ENCODE measurements at places on chromosomes 7 and 10.

GRCh38 chr7:18927134-18927533 lies 190.3 kb downstream of the TWIST1 start:
- DNase-seq, result no peak

- no peak for DNase-seq
These were observed 3.9 kb downstream of the MPP7 start for GRCh38 chr10:28298951-28299350.

GRCh38 chr10:36092116-36092515 lies 450.0 kb upstream of the FZD8 start:
- DNase-seq, result no peak

DNA sequence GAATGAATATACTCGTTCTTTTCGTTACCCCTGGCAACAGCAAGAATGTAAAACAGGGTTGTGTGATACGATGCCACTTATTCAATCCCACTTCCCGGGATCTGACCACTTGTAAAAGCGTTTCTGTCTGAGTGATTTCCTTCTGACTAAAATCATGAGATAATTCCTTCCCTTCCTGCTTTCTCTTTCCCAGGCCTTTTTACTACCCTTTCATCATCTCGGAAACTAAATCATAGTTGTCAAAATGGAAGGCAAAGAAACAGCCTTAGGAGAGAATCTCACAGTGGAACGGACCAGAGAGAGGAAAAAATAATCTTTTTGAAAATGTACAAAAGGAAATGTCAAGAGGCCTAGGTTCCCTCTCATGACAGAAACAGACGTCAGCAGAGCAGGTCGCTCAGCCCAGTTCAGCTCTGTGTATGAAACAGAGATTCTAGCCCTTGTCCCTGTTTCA lies 29.8 kb downstream of the DIP2C start:
- DNase-seq, result no peak

GRCh38 chr10:30993155-30993554 lies 38.5 kb downstream of the ZNF438 start:
- DNase-seq, result no peak

GRCh38 chr10:70109064-70109729 lies 23.4 kb downstream of the AIFM2 start:
- no peak for DNase-seq

- no peak for DNase-seq
These were observed 93.0 kb downstream of the EXOC4 start for GRCh38 chr7:133345690-133346421.

GRCh38 chr10:113907166-113907565 lies 52.7 kb downstream of the NHLRC2 start:
- no peak for DNase-seq

Data from CD4-positive, alpha-beta T cell treated with Interleukin-6 at 100 ng/mL for 8 hours (primary cell).